ENCODE measurements at places on chromosomes 7 and 10. TPM values are rescaled to one million over a fixed set of nuclear protein-coding genes. Genes with fewer than 3 reads are reported as not detected.

CCZ1B gene
- total RNA-seq: 50.0 TPM

- no peak for DNase-seq
Measured at GRCh38 chr7:42753367-42753766, 158.5 kb downstream of the C7orf25 start.

INSYN2A gene
- not detected for total RNA-seq

CYP17A1 gene
- 0.14 TPM for total RNA-seq

GRCh38 chr10:97701438-97702069 is 12.0 kb upstream of the MARVELD1 start:
- DNase-seq: peak; percentile 70

DNA sequence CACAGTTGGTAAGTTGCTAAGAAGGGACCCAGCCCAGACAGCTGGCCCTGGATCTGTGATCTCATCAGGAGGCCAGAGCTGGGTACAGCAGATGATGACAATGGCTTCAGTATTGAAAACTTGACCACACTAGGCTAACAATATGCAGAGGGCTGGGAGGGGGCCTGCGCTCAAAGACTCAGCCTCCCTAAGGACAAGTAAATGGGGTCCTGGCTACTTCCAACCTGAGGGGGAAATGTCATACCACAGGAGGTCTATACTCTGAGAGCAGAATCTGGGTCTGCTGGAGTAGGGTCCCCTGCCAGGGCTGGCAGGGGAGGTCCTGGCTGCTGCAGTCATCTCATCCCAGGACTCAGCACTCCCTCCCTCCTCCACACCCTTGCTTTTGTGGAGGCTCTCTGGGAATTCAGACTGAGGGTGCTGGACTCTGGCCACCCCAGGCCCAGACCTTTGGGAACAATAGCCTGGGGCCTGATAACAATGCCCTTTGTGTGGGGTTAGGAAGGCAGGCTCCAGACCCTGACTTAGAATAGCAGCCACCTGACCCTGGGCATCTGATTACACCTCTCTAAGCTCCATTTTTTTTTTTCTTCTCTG is 1.4 kb downstream of the FXYD4 start:
- no peak for DNase-seq

DNA sequence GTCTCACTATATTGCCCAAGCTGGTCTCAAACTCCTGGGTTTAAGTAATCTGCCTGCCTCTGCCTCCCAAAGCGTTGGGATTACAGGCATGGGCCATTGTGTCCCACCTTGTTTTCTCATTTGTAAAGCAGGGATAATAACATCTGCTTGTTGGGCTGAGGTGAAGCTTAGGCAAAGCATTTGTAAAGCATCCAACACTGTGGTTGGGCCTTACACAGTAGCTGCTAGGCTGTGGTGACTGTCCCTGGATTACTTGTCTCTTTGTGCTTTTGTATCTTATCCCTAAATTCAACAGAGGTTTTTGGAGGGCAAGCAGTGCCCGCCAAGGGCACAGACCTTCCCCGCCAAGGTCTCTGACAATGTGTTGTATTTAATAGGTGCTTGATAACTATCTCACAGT is 14.3 kb downstream of the HKDC1 start:
- no peak for DNase-seq

DNA sequence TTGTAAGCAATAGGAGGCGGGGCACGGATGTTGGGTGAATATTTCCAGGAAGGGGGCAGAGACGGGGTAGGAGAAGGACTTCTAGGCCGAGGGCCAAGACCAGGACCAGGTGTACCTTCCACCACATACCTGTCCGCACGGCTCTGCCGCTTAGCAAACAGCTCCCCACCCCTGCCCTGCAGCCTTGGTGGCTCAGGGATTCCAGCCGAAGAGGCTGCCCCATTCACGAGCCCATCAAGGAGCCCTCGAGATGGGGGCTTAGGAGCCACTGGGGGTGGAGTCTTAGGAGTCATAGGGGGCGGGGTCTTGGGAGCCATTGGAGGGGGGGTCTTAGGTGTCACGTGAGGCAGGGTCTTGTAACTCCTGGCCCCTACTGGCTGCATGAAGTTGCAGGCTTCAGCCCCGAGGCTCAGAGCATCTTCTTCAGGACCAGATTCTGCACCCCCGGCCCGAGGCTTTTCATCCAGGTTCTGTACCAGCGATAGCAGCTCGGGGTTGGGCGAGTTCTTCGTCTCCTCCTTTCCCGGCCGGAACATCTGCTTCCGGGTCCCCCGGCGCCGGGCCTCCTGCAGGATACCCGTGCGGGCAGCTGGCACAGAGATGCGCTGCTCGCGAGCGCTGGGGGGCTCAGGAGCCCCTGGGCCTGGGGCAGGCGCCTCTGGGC is 6.1 kb upstream of the MYOZ1 start:
- no peak for DNase-seq

- DNase-seq: no peak
Measured at GRCh38 chr7:2843711-2844152, 376 bp downstream of the GNA12 start.

SRRM3 gene
- total RNA-seq: 0.11 TPM

NDUFB2 gene
- 221 TPM for total RNA-seq

- no peak for DNase-seq
Measured at GRCh38 chr7:25998499-25998898, 153.5 kb upstream of the NFE2L3 start.

CRYGN gene
- not detected for total RNA-seq

NSUN6 gene
- total RNA-seq: 17.2 TPM

- DNase-seq: no peak
Measured at GRCh38 chr10:25017154-25017590, 760 bp downstream of the THNSL1 start.

- no peak for DNase-seq
Measured at GRCh38 chr10:23441251-23441650, 2.4 kb downstream of the OTUD1 start.

DNA sequence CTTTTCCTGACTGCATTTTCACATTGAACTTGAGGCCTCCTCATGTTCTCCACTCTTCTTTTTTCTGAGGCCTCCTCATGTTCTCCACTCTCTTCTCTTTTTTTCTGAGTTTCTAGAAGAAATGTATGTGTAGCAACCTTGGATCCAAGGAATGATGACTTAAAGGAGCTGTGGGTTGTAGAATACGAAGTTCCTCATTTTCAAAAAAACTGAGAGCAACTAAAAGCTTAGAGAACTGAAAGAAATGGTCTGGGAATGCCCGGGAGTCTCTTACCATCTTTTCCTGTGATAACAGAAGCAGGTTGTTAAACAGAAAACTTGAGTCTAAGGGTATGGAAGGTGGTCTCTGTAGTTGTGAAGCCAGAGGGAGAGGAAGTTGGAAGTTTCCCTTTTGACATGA is 32.8 kb downstream of the MRPS33 start:
- DNase-seq: no peak

- DNase-seq: no peak
Measured at GRCh38 chr10:102396730-102397151, 1.2 kb downstream of the NFKB2 start.

DNA sequence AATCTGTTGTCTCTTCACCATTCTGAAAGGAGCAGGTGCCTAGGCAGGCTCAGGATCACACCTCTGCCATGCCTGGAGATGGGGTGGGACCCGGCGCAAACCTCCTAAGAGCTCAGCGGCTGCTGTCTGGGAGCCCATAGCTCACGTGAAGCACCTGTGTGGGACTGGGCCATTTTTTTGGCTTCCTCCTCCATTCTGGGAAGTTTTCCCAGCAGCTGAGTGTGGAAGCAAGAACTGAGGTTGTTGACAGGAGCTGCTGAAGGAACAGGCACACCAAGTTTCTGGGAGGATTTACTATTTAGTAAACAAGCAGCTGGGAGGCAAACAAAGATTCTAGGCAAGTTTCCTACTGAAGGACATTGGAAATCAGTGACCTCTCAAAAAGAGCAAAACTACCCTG is 77.3 kb downstream of the FAM13C start:
- DNase-seq: no peak

PLXDC2 gene
- 2.1 TPM for total RNA-seq

- DNase-seq: no peak
Measured at GRCh38 chr7:28361551-28361950, 50.8 kb upstream of the CREB5 start.

MMRN2 gene
- not detected for total RNA-seq

DNA sequence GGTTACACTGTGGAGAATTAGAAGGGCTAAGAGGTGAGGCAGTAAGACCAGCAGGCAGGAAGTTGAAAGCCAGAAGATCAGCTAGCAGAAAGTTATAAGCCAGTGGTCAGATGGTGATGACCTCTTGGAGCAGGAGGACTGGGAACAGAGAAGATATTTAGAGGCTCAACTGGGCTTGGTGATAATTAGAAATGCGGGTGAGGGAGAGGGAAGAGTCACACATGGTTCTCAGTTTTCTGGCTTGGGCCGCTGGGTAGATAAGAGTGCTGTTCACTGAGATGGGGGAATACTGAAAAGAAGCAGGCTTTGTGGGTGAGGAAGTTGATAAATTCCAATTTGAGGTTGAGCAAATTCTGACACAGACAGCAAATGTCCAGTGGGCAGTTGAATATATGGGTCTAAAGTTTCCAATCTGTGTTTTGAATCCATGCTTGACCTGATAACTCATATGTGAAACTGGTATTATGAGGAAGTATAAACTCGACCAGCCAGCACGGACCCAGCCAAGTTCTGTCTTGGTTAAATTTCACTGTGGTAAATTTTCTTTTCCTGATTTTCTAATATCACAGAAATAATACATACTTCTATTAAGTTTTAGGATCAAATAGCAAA is 22.7 kb downstream of the LSMEM1 start:
- DNase-seq: no peak

SLC26A3 gene
- total RNA-seq: 0.08 TPM

PDZD7 gene
- 0.60 TPM for total RNA-seq

HOXA5 gene
- total RNA-seq: 3.2 TPM

PLEKHA1 gene
- total RNA-seq: 30.8 TPM

SMARCD3 gene
- 0.62 TPM for total RNA-seq

DNA sequence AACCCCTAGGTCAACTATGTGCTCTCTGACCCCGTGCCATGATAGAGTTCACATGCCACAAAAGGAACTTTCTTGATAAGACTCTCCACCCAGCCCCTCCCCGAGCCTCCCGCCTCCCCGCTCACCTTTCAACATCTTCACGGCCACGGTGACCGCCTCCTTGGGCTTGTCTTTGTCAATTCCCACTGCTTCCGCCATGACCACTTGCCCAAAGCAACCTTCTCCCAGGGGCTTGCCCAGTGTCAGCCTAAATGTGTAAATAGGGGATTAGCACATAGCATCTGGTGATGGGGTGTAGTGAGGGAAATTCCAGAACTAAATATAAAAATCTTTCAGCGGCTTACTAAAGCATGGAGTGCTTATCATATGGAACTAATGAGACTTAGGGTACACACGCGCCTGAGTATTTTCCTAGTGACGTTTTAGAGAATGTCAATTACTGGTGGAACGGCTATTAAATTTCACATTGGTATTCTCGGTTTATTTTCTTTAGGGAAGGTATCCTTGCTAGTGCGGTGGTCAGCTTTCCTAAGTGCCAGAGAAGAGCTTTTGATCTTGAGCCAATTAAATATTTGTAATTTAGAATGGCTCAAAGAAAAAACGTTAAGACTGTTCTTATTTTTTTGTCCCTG is 97.4 kb downstream of the FGFR2 start:
- DNase-seq: no peak

DNA sequence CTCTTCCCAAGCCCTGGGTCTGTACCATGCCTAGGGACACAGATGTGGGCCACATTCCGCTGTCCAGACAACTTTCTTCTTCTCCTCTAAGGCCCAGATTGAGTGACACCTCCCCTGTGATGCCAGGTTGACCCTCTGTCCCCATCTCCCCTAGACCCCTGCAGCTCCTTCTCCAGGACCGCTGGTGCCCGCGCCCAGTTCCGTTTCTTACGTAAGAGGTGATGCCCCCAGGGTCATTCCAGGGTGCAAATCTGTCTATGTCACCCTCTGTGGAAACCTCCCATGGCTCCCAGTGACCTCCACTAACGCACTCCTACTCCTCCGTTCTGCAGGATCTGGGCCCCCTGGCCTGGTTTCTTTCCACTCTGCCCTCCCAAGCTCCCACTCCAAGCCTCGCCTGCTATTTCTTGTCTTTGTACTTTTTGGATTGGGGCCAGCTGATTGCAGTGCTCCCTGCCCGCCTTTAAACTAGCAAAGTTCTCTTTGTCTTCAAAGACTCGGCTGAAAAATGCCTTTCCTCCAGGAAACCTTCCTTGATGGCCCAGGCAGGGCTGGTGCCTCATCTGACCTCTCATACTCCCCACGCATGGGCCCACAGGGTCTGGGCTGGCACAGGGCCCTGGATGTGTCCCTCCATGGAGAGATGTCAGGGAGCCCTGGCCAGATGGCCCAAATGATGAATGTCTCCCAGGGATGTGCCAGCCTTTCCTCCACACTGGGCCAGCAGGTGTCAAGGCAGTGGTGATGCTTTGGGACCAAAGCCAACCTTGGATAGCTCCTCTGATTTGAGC is 21.3 kb upstream of the ELN start:
- no peak for DNase-seq

NODAL gene
- total RNA-seq: not detected

DNA sequence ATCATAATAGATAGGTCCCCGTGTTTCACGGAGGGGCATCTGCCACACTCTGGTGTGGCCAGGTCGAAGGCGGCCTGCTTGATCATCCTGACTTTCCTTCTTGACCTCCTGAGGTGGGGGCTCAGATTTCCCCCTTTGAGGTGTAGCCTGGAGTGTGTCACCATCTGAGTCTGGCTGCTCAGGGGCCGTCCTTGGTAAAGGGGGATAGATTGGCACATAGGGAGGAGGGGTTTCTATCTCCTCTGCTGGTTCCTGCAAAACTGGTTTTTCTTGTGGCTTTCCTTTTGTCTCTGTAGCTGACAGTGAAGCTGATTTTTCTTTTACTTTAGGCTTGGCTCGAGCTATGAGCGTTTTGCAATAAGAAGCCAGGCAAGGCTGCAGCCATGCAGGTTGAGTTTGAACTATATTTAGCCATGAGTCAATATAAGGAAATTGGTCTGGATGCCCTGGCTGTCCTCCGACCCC is 7.1 kb upstream of the ZNF117 start:
- no peak for DNase-seq

DNA sequence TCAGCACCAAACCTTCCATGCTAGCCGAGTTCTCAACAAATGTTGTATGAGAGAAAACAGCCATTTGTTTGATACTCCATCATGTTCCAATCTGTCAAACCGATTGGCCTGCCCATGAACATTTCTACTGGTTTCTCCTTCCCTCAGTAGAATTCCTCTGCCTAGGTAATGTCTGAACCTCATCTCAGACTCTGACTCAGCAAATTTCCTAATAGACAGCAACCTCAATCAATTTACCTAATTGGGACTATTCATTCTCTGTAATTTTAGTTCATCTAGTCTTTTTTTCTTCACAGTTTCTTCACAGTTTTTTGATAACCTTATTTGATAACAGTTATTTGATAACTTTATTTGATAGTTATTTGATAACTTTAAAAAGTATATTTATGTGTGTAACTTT is 585.1 kb downstream of the DNAJB9 start:
- DNase-seq: no peak

DNA sequence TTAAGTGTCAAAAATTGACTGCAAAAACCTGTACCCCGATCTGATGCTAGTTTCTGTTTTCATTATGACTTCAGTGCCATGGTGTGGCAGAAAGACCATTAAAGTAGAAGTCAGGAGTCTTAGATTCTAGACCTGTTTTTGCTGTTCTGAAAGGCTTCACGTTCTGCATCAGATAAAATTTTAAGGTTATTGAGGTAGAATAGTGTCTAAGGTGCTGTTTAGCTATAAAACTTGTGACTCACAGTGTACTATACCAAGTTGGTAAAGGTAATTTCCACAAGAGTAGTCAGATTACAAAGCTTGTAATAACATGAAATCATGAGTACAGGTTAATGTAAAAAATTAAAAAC is 38.6 kb downstream of the ZNRF2 start:
- DNase-seq: no peak

All from HepG2 (cell line).